Activated naive CD4-positive, alpha-beta T cell treated with Interleukin-2 at 50 U/mL for 16 hours (primary cell): ENCODE measurements at places on chromosomes 12 and 14.

DNA sequence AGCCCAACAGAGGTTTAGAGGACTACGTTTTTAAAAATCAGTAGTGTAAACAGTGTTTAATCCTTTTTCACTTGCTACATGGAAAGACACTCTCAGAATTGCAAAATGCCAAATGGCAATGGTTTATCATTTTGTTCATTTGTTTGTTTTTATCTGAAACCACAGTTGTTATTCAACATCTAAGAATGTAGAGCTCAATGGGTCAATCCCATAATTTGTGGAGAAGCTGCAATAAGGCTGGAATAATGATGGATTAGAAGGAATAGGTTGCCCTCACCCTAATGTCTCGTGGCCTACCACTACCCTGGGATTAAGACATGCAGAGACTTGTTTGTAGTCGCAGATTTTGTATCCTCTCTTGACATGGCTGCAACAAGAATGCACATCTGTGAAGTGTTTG lies 115.7 kb downstream of the LLPH start:
- DNase-seq: no peak

DNA sequence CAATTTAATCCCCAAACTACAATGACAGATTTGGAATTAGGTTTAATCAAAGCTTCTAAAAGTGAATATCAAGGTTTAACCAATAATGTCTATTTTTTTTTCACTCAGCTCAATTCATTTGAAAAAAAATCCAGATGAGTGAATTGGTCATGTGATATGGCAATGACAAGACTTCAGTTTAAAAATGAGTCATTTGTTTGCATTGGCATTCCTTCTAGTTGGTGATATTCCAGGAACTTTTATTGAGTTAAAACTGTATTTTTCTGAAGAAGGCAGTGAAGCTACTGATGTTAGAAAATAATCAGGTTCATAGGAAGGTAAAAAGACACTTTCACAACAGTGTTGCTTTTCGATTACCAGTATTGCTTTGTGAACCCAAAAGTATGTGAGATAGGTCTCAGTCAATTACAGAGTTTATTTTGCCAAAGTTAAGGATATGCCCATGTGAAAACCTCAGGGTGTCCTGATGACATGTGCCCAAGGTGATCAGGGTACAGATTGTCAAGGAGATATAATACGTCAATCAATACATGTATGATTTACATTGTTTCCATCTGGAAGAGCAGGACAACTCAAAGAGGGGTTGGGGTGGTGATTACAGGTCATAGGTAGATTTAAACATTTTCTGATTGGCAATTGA lies 1214.9 kb downstream of the GALC start:
- DNase-seq: no peak

DNA sequence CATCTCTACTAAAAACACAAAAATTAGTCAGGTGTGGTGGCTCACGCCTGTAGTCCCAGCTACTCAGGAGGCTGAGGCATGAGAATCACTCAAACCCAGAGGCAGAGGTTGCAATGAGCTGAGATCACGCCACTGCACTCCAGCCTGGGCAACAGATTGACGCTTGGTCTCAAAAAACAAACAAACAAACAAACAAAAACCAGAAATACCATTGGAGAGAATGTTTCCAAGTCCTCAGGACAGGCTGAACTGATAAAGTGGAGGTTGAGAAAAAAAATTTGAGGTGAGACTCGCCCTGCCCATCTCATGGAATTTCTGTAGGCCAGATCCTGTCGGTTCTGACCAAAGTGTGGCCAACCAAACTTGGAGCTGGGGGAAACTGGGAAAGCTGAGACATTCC lies 30.6 kb upstream of the NFYB start:
- DNase-seq: no peak

GRCh38 chr14:72892103-72892878 lies 1.6 kb downstream of the DPF3 start:
- DNase-seq: peak; percentile 42
